Kidney glomerular epithelial cell (primary cell): ENCODE measurements at places on chromosomes 1 and 21.

GRCh38 chr1:245383396-245384330 lies 228.9 kb downstream of the KIF26B start:
- no peak for DNase-seq

DNA sequence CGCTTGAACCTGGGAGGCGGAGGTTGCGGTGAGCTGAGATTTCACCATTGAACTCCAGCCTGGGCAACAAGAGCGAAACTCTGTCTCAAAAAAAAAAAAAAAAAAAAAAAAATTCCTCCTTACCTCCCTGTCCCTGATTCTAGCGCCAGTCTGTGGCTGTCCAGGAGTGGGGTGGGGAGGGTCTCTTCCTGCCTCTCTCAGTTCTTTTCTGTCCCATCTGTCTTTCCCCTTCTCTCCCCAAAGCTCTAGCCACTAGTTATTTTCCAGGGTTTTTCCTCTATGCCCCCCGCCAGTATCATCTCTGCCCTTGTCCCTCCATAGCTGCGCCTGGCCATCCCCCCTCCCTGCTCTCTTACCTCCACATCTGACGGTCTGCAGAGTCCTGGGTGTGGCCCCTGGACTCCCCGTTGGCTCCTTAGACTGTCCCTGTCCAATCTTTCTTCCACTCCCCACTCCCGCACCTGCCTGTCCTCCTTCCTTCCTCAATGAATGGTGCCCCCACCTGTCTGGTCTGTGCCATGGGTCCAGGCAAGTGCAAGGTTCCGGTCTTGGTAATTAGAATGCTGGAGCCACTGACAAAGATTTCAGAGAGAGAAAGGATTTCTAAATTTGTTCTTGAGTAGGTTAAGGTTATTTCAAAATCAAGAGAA lies 1.6 kb upstream of the TMEM63A start:
- no peak for DNase-seq

DNA sequence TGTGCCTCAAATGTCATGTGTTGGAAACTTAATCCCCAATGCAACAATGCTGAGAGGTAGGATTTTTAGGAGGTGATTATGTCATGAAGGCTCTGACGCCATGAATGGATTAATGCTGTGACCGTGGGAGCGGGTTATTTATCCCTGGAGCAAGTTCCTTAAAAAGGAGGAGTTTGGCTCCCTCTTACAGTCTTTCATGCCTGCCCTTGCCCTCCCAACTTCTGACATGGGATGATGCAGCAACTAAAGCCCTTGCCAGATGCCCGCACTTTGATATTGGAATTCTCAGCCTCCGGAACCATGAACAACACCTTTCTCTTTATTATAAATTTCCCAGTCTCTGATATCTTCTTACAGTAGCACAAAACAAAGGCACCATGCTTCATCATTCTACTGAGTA lies 685.3 kb upstream of the CHRM3 start:
- DNase-seq: no peak

- DNase-seq: no peak
Measured at GRCh38 chr1:197841158-197841557, 61.3 kb upstream of the C1orf53 start.

GRCh38 chr1:57348921-57349320 lies 74.9 kb downstream of the DAB1 start:
- DNase-seq: no peak
